Pulmonary artery endothelial cell (primary cell): ENCODE measurements at places on chromosomes 3 and 15. TPM values are rescaled to one million over a fixed set of nuclear protein-coding genes. Genes with fewer than 3 reads are reported as not detected.

Gene C3orf62
- 1.2 and 1.4 TPM in 2 replicates for total RNA-seq

GRCh38 chr3:190387578-190388213, at the start of gene CLDN16:
Gene CLDN16 (plus strand): TSS chr3:190388163. CDS start chr3:190388330, 167 bp downstream.
- no peak for DNase-seq

DNA sequence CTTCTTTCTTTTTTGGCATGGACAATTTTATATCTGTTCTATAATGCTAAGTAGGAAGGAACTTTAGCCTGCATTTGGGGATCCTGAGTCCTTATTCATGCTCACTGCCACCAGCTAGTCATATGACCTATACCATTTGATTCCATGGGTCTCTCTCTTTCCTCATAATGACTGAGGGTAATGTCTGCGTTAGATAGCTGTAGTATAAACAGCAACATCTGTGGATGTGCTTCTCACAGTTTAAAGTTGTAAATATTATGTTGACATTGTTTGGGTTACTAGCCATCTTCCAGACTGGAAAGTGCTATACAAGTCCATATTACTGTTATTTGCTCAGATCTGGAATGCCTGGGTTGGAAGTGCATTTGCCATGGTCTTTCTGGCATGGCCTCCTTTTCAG, 274.9 kb upstream of the SEMA6D start:
- DNase-seq: no peak

- DNase-seq: no peak
Measured at GRCh38 chr3:173258697-173259096, 117.7 kb upstream of the SPATA16 start.

Gene SST
- not detected in 2 replicates for total RNA-seq

- DNase-seq: no peak
Measured at GRCh38 chr3:95468331-95468730, 1346.1 kb upstream of the EPHA6 start.

Gene APPL1
- total RNA-seq: 50.1 and 55.8 TPM in 2 replicates

GRCh38 chr3:105365391-105366325, 1.1 kb upstream of the ALCAM start:
- DNase-seq: no peak

DNA sequence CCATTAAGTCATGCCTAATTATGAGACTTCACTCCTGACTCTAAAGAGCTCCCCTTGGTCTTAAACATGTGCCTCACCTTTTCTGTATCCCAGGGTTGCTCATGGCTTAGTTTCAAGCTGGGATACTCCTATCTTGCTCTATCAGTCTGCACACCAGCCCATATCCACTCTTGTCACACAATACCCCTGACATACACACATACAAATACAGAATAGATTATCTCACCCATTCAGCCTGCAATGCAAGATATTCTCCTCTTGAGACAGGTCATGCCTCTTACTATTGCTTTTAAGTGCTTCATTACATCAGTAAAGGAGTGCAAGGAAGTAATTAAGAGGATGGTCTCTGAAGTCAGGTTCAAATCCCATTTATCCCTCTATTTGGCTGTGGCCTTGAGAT, 587.3 kb downstream of the IGSF11 start:
- DNase-seq: no peak

- DNase-seq: no peak
Measured at GRCh38 chr3:72120806-72121778, 336.1 kb upstream of the PROK2 start.
